ENCODE measurements at places on chromosomes 16 and 17.

- no peak for DNase-seq
Measured at GRCh38 chr17:77728871-77729270, 229.6 kb upstream of the TNRC6C start.

DNA sequence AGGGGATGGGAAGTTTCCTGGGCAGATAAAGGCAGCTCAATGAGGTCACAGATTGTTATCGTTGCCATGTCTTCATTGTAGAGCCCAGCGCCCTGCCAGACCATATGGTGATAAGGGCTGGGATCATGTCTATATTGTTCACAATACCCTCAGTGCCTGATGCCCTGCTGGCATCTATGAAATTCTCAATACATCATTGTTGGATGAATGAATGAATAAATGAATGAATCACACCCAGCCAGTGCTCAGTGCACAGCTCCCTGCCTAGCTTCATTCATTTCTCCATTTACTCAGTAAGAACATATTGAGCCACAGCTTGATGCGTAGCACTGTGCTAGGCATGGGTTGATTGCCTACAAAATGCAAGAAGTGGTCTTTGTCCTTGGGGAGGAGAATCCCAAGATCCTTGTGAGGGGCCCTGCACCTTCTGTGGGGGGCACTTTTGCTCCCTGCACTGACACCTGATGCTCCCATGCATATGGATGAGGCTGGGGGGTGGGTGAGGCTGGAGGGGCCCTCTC is 29.7 kb downstream of the MRC2 start:
- no peak for DNase-seq

DNA sequence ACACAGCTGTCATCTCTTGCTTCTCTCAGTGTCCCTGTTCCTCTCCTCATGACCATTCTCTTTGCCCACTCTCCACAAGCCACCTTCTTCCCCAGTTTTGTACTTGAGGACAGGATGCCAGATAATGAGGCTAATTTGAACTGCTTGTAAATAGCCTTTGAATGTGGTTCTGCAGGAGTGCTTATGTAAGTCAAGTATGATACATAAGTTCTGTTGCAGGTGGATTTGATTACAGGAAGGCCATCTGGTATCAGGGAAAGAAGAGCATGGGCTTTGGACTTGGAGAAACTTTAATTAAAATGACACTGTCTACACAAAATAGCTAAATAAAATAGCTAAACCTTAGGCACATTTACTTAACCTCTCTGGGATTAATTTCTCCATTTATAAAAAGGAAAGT is 120.2 kb upstream of the HLF start:
- no peak for DNase-seq

DNA sequence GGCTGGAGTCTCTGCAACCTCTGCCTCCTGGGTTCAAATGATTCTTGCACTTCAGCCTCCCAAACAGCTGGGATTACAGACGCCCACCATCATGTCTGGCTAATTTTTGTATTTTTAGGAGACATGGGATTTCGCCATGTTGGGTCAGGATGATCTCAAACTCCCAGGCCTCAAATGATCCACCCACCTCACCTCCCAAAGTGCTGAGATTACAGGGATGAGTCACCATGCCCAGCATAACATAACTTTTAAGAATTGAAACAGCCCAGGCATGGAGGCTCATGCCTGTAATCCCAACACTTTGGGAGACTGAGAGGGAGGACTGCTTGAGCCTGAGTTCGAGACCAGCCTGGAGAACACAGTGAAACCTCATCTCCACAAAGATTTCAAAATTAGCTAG is 2.5 kb downstream of the RSL1D1 start:
- DNase-seq: no peak

- DNase-seq: peak; percentile 11
Measured at GRCh38 chr17:14856176-14856575, 408.9 kb downstream of the PMP22 start.

- no peak for DNase-seq
Measured at GRCh38 chr17:77968788-77969187, 10.3 kb downstream of the TNRC6C start.

DNA sequence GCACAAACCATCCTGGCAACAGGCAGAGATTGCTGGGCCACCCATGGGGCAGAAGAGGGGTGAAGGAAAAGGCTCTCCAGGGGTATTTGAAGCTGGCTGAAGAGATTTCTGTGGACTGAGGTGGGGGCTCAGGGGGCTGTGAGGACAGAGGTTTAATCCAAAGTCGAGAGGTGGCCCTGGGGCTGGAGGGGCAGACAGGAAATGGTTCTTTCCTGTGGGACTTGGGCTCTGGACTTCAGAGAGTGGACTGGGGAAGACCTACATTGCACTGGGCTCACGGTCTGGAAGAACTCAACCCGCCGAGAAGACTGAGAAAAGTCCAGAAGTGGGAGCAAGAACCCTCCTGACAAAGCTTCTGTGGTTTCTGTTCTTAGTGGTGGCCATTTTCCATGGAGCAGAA is 2.9 kb downstream of the CCDC42 start:
- no peak for DNase-seq

DNA sequence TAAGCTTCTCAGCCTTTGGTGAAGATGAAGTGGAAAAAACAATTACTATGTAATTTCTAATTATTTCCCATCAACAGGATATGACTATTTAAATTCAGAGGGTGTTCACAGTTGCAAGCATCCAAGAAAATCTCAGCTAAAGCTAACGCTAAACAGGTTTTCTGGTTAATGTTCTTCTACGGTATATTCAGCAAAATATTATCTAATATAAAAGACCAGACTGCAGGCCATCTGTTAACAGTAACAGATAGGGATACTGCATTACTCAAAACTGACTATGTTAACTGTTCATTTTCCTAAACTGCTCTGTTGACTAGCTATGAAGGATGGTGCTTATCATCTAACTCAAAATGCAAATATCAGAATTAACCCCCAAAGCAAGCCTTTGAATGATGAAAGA is 32.8 kb downstream of the GLG1 start:
- no peak for DNase-seq

DNA sequence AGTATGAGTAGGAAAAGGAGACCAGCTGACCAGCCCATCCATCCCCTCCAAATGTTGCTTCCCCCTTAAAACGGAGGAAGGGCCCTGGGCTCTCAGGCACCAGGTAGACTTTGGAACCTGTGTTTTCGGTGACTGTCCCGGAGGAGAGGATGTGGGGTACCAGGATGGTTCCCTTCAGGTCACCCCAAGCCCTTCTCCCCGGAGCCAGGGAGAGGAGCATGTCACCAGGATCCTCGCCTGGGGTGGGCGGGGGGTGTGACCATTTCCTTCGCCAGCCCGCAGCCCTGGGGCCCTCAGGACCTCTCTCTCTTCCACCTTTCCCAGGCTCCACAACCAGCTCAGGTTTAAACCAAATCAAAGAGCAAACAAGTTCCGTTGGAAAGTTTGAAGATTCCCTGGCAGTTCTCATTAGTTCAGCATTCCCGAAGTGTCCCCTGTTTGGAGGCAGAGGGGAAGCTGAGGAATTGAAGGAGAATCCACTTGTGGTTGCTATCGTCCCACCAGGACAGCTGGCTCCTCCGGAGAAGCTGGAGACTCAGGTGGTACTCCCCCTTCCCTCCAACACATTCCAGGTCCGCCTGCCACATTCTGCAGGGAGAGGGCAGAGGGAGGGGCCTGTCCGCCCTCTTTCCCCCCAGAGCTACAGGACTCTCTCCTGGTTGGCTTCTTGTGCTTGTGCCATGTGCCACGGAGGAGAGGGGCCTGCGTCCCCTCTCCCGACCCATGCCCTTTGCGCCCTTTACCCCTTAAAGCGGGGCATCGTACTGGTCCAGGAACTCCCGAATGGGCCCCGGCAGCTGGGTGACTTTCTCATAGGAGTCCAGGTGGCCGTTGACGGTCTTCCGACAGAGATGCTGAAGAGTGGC is 2.0 kb downstream of the SOCS3 start:
- no peak for DNase-seq

GRCh38 chr17:43146649-43147048 is 21.5 kb upstream of the BRCA1 start:
- DNase-seq: no peak

DNA sequence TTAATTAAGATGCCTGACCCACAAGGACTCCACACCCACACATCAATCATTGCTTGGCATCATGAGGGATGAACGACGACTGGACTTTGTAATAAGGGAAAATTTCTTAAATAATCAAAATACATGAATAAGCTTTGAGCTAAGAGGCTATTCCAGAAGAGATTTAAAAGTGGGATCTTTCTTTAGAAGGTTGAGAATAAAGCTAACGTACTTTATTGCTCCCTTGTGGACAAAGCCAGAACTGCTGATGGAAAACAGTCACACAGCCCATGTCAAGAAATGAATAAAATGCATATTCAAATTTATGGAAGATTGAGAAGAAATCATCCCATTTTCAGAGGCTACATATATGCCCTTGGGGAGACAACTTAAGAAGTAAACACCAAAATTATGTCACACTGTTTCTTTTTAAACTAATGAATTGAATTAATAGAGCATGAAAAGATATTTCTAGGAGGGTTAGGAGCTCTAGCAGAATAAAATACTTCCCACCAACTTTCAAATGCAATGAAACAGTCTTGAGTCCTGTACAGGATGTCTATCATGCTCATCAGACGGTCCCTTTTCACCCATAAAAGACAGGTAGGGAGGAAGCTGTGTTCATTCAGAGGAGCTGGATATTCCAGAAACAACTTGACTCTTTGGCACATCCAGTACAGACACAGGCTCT is 60.2 kb upstream of the PHOSPHO1 start:
- peak; percentile 11 for DNase-seq

DNA sequence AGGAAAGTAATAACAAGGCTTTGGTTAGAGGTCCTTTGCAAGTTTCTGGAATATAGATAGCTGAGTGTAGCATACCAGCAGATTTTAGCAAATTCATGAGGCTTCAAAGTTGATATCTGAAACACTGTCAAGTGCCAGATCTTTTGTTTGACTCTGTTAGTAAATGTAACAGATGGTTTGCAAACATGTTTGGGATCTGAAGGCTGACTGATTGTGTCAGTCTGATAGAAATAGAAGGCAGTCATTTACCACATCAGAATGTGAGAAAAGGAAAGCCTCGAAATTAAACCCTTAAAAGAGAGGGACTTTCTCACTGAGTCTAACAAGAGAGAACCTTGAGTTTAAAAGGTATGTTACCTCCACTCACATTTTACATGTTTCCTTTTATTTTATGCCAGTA is 371.5 kb downstream of the KIF2B start:
- no peak for DNase-seq

GRCh38 chr17:10610884-10611283 is 46.2 kb downstream of the MYH3 start:
- DNase-seq: no peak

GRCh38 chr17:6589266-6589946 is 33.1 kb upstream of the PITPNM3 start:
- no peak for DNase-seq

- DNase-seq: no peak
Measured at GRCh38 chr16:75188832-75189477, 18.0 kb downstream of the CTRB2 start.

DNA sequence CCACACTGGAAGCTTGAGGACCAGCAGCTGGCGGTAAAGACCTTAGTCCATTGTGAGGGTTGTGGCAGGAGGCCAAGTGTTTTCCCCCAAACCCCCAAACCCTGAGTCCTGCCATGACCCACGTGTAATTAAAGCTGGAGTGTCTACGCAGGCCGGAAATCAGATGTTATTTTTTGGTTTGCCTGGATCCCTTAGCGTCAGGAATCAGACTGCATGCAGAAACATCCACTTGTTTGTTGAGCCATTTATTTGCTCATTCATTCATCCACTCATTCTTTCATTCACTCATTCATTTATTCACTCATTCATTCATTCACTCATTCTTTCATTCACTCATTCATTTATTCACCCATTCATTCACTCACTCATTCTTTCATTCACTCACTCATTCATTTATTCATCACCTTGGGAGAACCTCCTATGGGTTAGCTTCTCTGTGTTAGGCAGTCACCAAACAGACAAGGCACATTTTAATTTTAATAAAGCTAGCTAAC is 313.1 kb downstream of the MAF start:
- DNase-seq: no peak
